Vagina (tissue), 2 donors: ENCODE measurements at places on chromosomes 13 and 19.

GRCh38 chr13:98272549-98272948 is 95.5 kb upstream of the RNF113B start:
- DNase-seq = no peak

- DNase-seq = no peak
Measured at GRCh38 chr19:15091918-15092753, 10.1 kb downstream of the OR1I1 start.

DNA sequence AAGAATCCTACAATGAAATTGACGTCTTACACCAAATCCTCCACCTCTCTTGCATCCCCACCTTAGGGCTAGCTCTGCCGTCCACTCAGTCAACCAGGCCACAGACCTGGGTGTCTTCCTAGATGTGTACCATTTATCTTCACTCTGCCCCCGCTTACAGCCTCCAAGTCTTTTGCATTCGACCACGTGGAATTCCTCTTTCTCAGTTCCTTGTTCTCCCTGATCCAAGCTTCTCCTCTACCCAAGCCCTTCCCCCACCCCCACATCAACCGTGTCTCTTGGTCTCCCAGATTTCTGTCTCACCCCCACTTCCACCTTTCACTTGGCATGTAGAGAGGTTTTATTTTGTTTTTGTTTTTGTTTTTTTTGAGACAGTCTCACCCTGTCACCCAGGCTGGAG is 1.2 kb upstream of the DMWD start:
- DNase-seq = no peak

- no peak for DNase-seq
Measured at GRCh38 chr13:80083853-80084676, 256.9 kb downstream of the SPRY2 start.

GRCh38 chr13:38223089-38223488 is 126.6 kb upstream of the UFM1 start:
- no peak for DNase-seq

GRCh38 chr19:9205501-9206113 is 13.8 kb downstream of the OR7D4 start:
- DNase-seq = no peak

DNA sequence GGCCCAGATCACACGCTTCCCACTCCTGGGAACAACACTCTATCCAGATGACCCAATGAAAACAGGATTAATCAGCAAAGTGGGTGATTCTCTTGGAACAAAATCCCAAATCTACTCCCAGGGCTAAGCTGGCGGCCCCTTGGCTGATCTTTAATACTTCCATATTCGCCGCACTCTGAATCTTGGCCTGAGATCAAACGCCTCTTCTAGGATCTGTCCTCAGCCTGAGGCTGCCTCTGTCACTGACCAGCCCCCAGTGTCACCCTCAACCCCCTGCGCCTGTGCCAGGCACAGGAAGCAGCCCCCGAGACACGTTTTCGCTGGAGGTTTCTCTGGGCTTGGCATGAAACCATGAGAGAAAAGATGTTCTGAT is 2.4 kb upstream of the CTXN1 start:
- no peak for DNase-seq

GRCh38 chr13:46559272-46559805 is 6.4 kb downstream of the LRCH1 start:
- DNase-seq = no peak

- DNase-seq = no peak
Measured at GRCh38 chr19:5115351-5115750, 146.4 kb downstream of the KDM4B start.

- DNase-seq = no peak
Measured at GRCh38 chr19:7393939-7394730, 45.4 kb downstream of the ARHGEF18 start.

GRCh38 chr13:90594681-90595080 is 752.8 kb upstream of the MIR17HG start:
- no peak for DNase-seq

DNA sequence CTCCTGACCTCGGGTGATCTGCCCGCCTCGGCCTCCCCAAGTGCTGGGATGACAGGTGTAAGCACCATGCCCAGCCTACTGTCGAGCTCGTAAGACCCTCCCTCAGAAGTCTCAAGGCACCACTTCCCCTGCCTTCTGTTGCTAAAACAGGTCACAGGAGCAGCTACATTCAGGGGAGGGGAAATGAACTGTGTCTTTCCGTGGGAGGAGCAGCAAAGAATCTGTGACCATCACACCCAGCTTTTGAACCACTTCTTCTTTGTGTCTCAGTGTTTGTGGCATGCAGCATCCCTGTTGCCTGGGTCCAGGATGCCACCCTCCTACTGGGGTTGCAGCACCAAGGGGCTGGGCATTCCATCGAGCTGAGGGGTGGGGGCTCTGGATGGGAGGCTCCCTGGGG is 7.7 kb upstream of the CSNK1G2 start:
- DNase-seq = no peak

GRCh38 chr19:2270423-2271233 is 11.3 kb downstream of the PEAK3 start:
- no peak for DNase-seq

- DNase-seq = no peak
Measured at GRCh38 chr13:55516610-55517009, 1624.1 kb upstream of the PRR20A start.

DNA sequence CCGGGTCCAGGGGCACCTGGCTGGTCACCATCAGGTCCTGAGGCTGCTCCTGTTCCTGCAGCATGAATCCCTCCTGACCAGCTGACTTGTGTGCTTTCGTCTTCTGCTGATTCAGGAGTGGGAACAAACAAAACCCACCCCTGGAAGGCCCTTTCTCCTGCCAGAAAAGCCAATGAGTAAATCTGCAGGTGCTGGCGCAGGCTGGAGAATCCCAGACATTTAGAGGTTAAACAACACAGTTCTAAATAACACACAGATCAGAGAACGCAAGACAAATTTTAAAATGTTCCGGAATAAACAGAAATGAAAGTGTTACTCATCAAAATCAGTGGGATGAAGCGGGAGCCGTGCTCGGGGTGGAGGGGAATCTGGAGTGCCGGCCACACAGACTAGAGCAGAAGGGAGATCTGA is 60.6 kb upstream of the C13orf46 start:
- DNase-seq = no peak

GRCh38 chr19:56291867-56292266 is 19.3 kb downstream of the EDDM13 start:
- no peak for DNase-seq

- no peak for DNase-seq
Measured at GRCh38 chr13:39263033-39263432, 224.8 kb downstream of the NHLRC3 start.

DNA sequence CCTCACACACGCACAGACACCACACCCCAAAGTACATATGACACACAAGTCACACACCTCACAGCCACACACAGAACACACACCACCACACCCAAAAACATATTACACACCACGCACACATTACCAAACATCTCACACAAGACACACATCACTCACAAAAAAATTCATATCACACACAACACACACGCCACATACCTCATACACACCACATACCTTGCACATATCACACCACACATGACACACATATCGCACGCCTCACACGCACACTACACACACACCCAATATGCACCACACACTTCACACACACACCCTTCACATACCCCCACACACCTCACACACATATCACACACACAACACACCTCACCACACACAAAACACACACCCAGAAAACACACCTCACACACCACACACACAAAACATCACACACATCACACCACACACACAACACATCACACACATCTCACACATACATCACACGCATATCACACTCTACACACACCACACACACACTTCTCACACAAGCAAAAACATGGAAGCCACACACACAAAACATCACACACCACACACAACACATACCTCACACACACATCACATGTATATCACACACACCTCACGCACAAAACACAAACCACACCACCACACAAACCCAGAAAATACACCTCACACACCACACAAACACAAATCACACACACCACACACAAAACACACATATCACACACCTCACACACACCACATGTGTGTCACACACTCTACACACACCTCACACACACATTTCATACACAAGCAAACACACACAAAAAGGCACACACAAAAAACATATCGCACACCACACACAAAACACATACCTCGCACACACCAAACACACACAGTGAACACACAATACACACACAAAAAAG is 132.1 kb downstream of the CRYL1 start:
- no peak for DNase-seq

DNA sequence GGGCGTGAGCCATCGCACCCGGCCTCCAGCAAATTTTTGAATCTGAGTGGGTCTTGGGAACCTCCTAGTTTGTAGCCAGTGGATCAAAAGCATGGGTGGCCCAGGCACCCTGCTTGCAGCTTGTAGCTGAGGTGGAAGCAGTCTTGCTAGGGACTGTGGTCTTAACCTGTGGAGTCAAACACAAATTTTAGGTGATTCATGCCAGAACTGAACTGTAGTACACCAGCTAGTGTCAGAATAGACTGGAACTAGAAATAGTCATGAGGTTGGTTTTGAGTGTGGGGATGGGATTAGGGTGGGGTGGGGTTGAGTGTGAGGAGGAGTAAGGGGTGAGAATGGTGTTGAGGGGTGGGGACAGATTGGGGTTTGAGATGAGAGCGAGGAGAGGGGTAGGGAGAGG is 5.8 kb downstream of the LIM2 start:
- DNase-seq = no peak

DNA sequence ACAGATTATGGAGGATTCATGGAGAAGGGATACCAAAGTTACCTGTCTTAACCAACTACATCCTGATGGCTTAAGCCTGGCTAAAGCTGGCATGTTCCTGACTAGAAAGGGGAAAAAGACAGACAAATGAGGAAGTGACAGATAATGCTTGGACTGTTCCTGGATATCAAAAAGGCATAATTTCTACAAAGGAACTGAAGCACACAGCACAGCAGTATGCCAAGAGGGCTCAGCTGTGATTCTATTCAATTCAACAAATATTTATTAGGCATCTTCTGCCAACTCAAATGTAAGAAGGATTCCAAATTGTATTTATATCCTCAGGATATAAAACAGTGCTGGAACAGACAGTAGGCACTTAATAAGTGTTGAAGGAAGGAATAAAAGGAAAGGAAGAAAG is 59.5 kb downstream of the KLF12 start:
- no peak for DNase-seq

DNA sequence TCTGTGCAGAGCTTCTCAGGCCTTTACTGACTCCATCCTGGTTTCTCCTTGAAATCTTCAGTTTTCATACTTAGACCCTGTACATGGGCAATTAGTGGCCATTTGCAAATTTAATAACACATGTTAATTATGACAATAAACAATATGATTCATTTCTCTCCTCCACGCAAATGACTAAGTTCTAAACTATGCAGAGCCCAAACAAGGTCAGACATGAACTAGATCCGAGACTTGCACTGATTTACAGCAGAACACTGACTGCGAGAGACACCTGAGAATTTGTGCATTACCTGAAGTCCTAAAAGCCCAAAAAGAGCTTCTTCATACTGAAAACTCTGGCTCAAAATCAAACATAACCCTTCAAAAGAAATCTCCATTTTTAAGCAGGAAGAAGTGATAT is 521.8 kb downstream of the MYO16 start:
- no peak for DNase-seq

DNA sequence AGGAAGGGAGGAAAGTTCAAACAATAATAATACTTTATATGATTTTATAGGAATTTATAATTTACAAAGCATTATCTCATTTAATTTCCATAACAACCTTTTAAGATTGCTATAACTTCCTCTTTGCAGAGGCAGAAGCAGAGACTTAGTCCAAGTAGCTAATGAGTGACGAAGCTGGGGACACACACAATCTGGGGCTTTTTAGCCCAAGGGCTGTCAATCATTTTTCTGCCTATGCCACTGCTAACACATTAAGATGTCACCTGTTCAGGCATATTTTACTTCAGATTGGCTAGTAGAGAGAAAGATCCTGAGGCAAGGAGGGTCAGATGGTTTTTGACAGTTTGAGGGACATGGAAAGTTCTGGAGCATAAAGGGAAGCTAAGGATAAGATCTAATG is 12.6 kb downstream of the SCEL start:
- DNase-seq = no peak

DNA sequence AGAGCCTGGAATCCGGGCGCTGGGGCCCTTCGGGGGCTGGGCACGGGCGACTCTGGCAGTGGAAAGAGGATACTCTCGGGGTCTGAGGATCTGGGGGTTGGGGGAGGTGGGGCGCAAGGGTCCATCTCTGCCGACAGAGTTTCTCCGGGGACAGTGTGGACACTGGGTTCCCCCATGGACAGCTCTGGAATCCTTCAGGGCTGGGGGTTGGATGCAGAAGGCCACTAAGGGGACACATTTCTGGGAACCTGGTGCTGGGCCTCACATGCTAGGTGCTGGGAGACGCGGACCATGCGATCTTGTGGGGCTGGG is 2.3 kb downstream of the TGFBR3L start:
- DNase-seq = no peak

DNA sequence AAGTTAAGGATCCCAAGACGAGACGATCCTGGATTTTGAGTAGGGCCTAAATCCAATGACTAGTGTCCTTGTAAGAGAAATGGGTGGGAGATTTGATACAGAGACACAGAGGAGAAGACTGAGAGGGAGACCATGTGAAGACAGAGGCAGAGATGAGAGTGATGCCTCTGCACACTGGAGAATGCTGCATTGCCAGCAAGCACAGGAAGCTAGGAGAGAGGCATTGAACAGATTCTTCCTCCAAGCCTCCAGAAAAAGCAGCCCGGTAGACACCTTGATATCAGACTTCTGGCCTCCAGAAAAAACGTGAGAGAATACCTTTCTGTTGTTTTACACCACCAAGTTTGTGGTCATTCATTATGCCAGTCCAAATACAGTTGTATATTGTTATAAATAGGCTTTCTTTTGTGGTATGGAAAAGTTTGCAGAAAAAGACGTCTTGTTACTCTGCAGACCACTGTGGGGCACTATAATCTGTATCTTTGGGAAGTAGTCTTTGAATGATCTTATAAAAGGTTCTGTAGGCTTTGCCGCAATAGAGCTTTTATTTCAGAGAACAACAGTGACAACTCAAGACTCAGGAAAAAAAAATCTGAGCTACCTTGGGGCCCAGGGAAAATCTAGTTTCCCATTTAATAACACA is 17.9 kb upstream of the RFC3 start:
- no peak for DNase-seq

- DNase-seq = no peak
Measured at GRCh38 chr13:36975172-36975571, 24.0 kb downstream of the ALG5 start.

- DNase-seq = peak; percentile 58
Measured at GRCh38 chr13:111327730-111328573, 7.5 kb downstream of the TEX29 start.

DNA sequence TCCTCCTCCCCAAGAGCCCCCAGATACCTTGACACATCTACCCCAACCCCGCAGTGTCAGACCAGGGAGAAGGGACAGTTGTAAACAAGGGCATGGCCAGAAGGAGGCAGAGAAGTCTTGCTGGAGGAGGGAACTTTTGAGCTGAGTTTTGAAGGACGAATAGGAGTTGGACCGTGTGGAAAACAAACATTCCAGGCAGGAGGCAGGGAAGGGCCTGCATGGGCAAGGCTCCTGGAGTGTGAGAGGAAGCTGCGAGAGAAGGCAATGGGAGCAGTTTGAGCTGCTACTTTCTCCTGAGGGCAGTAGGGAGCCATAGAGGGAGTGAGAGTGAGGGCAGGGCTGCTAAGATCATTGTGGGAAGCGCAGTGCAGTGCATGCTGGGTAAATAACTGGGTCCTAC is 23.3 kb downstream of the IL12RB1 start:
- DNase-seq = no peak

GRCh38 chr13:68174893-68175292 is 944.8 kb upstream of the PCDH9 start:
- no peak for DNase-seq
